Smooth muscle cell of bladder (primary cell): ENCODE measurements at places on chromosomes 7 and 10. TPM values are rescaled to one million over a fixed set of nuclear protein-coding genes. Genes with fewer than 3 reads are reported as not detected.

The PTF1A gene
- total RNA-seq: not detected in 2 replicates

The HIF1AN gene
- 8.5 and 12.7 TPM in 2 replicates for total RNA-seq

The AGBL3 gene
- 0.71 and 1.4 TPM in 2 replicates for total RNA-seq

The HOGA1 gene
- total RNA-seq: 0.28 and 1.1 TPM in 2 replicates

The AKR1C1 gene
- 218 and 321 TPM in 2 replicates for total RNA-seq

The ITGB1 gene
- total RNA-seq: 2,062 and 3,156 TPM in 2 replicates

The PRDX3 gene
- 134 and 153 TPM in 2 replicates for total RNA-seq

The ADAM12 gene
- 23.6 and 85.8 TPM in 2 replicates for total RNA-seq

The PRKG1 gene
- 29.3 and 32.7 TPM in 2 replicates for total RNA-seq

The KIAA1549 gene
- total RNA-seq: 1.4 and 1.5 TPM in 2 replicates

The SPDYE16 gene
- total RNA-seq: 0.14 TPM in 1 of 2 replicates, not detected in the other

The FAM180A gene
- total RNA-seq: 2.3 and 5.5 TPM in 2 replicates

The PPP1R3C gene
- 146 and 190 TPM in 2 replicates for total RNA-seq

The KNDC1 gene
- total RNA-seq: 0.57 and 1.3 TPM in 2 replicates

The DDC gene
- total RNA-seq: not detected in 2 replicates

The SPDYE9 gene
- total RNA-seq: not detected in 2 replicates

The HACD1 gene
- total RNA-seq: 24.7 and 41.5 TPM in 2 replicates

The MKX gene
- total RNA-seq: 0.28 and 0.57 TPM in 2 replicates

The IFIT1B gene
- total RNA-seq: not detected in 2 replicates

The TMEM26 gene
- total RNA-seq: 0.71 and 0.92 TPM in 2 replicates

The TLL2 gene
- total RNA-seq: under 0.01 and 0.09 TPM in 2 replicates

The IL2RA gene
- not detected in 2 replicates for total RNA-seq

The CCDC172 gene
- not detected in 2 replicates for total RNA-seq

The NXPH1 gene
- total RNA-seq: not detected in 2 replicates

The ABCA13 gene
- 0.55 and 1.4 TPM in 2 replicates for total RNA-seq

The MYOF gene
- 119 and 218 TPM in 2 replicates for total RNA-seq

The OR2A42 gene
- under 0.01 TPM in 1 of 2 replicates, not detected in the other for total RNA-seq

The TBX20 gene
- total RNA-seq: 4.5 and 4.6 TPM in 2 replicates

The JAKMIP3 gene
- 0.14 and 0.55 TPM in 2 replicates for total RNA-seq

The SAMD9 gene
- 7.4 and 10.2 TPM in 2 replicates for total RNA-seq

The MOGAT3 gene
- not detected in 2 replicates for total RNA-seq

The NOLC1 gene
- 22.5 and 29.7 TPM in 2 replicates for total RNA-seq

The CYP26C1 gene
- under 0.01 TPM in 2 replicates for total RNA-seq

The TFPI2 gene
- 178 and 259 TPM in 2 replicates for total RNA-seq

The IFT22 gene
- total RNA-seq: 24.0 and 29.8 TPM in 2 replicates

The PIK3AP1 gene
- 0.14 and 0.74 TPM in 2 replicates for total RNA-seq

The CDK6 gene
- total RNA-seq: 16.4 and 18.1 TPM in 2 replicates

The SLC16A9 gene
- total RNA-seq: 0.14 and 0.55 TPM in 2 replicates

The SAP25 gene
- total RNA-seq: not detected in 2 replicates

The TPST1 gene
- total RNA-seq: 210 and 329 TPM in 2 replicates

The GDF2 gene
- total RNA-seq: not detected in 2 replicates

The SMIM30 gene
- 51.8 and 57.1 TPM in 2 replicates for total RNA-seq

The CACNB2 gene
- 6.7 and 9.0 TPM in 2 replicates for total RNA-seq
